Hepatocyte (in vitro differentiated cells): ENCODE measurements at places on chromosomes 2 and 18.
A peak's percentile ranks its signal among the peaks of the same experiment; 100 is the strongest.

DNA sequence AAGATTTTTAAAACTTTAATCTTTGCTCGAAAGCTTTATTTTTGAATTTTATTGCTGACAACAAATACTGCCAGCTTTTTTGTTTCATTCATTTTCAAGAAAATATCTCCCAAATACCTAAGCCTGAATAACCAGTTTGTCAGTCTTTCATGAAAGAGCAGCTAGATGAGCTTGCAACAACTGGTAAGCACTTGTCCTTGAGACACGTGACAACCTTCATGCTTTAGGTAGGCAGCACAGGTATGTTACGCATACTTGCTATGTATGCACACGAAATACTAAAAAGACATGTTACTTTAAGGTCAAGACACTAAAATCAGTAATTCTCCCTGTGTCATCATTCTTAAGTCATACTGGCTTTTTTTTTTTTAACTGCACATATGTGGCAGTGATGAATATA, 12.3 kb downstream of the CEBPZ start:
- DNase-seq = peak; percentile 11

DNA sequence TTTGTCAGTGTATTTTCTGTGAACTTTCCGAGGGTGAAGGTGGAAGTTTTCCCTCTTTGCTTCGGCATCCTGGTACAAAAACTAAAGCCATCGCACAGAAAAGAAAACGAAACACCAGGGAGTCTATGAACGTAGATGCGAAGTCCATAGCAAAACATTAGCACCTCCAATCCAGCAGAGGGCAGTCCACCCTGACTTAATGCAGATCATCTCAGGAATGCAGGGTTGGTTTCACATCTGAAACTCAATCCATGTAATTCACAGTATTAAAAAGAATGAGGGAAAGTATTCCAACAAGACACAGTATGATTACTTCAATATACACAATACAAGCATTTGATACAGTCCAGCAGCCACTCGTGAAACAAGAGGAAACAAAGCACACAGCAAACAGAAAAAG, 70.8 kb downstream of the RTP5 start:
- DNase-seq = no peak

- DNase-seq = no peak
Observed at GRCh38 chr2:230984393-230985220, 11.3 kb upstream of the SPATA3 start.

GRCh38 chr2:165573534-165574461, 104.3 kb downstream of the CSRNP3 start:
- peak; percentile 78 for DNase-seq

GRCh38 chr2:12965540-12966269, 249.0 kb downstream of the TRIB2 start:
- DNase-seq = peak; percentile 37

GRCh38 chr2:223549215-223549614, 52.9 kb downstream of the SCG2 start:
- peak; percentile 42 for DNase-seq

DNA sequence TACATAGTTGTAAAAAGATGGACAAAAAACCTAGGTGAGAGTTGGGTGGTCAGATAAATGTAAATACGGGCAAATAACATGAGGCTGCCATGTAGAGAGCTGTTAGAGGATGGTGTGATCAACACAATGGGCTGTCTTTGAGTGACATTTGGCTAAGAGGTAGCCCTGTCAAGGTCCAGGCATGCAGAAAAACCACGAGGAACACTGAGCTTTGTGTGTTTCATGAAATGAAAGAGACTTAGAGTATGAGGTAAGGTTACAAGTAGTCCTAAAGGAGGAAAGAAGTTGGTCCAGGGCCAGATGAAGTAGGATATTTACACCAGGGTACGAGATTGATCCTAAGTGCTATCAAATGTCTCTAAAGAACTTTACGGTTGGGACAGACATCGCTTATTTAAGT, 160.9 kb downstream of the RDH14 start:
- no peak for DNase-seq

- DNase-seq = no peak
Observed at GRCh38 chr2:70517804-70518203, 35.8 kb downstream of the TGFA start.
